ENCODE measurements at places on chromosomes 16 and 17.

DNA sequence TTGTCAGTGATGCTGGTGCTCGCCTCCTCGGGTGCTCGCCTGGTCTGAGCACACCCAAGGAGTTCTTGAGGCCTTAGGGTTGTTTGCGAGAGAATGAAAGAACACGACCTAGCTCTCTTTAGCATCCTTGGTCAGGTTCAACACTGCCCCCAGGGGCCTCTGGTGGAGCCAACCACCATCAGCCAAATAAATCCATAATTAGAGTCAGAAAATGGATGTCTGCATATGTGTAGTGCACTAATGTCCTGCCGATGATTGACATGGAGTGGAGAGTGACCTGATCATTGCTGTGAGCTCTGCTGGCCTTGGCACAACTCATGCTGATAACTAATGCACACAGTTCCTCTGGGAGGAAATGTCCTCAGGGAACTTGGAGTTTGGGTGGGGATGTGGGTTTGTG is 8.2 kb upstream of the STH start:
- no peak for DNase-seq

GRCh38 chr16:77899416-77899815 is 111.1 kb downstream of the VAT1L start:
- no peak for DNase-seq

DNA sequence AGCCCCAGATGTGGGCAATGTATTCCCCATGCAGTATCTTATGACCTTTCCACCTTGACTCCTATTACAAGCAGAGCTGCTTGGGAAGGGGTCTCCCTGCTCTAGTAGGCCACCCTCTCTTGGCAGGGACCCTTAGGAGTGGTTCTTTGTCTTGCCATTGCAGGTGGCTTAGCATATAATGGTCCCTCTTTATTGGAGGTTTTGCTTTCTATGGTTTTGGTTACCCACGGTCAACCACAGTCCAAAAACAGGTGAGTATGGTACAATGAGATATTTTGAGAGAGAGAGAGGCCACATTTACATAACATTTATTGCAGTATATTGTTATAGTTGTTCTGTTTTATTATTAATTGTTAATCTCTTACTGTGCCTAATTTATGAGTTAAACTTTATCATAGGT is 472.8 kb upstream of the ASIC2 start:
- no peak for DNase-seq

DNA sequence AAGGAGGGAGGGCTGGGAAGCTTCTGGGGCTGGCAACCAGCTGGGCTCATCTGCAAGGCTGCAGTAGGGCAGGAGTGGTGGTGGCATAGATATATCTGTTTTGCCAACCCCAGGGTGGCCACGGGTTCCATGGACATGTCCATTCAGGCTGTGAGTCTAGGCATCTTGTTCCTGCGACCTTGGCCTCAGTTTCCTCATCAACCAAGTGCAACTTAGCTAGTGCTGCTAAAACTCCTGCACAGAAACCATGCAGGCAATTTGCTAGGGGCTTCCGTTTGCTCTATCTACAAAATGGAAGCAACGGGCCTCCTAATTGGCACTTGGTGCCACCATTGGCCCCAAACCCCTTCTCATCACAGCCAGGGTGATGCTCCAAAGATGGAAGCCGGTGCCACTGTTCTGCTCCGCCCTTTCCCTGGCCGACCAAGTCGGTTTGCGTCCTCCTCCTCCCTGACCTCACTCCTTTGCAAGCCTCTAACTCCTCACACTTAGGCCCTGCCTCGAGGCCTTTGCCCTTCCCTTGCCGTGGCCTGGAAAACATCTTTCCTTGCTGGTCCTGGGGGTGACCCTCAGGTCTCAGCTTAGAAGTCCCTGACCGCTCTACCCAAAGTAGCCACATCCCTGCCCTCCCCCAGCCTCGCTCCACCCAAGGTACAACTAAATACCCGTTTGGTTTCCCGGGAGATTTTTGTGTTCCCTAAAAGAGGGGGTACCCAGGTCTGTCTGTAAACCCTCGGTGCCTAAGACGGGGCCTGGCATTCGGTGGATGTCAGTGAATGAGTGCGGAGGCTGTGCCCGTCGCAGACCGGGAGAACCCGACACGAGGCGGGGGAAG is 1.2 kb downstream of the SREBF1 start:
- no peak for DNase-seq

DNA sequence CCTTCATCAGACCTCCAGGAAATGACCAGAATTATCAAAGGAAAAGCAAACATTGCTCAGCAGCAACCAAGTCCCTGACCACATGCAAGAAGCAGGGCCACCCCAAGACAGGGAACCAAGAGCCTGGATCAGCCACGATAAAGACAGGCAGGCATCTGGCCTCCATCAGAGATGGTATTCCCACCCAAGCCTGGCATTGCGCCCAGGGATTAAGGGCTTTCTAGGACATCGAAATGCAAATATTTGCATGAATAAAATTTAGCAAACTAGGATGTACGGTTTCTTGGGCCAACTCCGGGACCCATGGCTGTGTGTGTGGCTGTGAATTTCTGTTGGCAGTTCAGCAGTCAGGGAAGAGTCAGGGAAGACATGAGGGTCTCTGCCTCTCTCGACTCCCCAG is 241.4 kb upstream of the DYNLRB2 start:
- DNase-seq, result no peak

GRCh38 chr17:49021095-49021767 is 24.0 kb downstream of the IGF2BP1 start:
- DNase-seq, result no peak

DNA sequence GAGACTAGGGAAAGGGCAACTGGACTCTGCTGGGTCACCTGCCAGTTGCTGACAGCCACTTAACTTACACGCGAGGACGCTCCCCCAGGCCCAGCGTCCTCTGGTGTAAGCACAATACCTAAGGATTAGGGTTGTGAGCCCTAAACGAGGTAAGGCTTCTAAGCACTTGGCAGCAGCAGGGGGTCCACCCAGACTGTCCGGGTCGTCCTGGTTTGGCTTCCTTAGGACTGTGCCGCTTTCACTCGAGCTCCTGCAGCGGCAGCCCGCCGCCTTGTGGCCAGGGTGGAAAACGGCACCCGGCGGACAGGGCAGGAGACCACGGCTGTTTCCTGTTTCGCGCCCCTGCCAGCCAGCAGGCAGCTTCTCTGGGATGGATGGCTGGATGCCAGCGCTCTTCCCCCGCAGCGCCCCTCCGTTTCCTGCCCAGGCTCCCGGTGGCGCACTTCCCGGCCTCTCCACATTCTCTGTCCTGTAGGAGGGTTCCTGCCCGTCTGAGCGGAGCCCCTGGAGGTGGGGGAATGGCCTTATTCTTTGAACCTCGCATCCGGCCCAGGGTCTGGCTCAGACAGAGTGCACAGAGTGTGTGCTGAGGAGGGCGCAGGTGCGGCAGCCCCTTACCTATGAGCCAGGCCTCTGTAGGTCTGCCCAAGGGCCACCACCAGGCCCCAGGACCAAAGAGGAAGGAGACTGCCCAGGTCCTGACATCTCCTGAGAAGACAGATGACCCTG is 47.0 kb upstream of the AMZ2 start:
- peak; percentile 76 for DNase-seq

DNA sequence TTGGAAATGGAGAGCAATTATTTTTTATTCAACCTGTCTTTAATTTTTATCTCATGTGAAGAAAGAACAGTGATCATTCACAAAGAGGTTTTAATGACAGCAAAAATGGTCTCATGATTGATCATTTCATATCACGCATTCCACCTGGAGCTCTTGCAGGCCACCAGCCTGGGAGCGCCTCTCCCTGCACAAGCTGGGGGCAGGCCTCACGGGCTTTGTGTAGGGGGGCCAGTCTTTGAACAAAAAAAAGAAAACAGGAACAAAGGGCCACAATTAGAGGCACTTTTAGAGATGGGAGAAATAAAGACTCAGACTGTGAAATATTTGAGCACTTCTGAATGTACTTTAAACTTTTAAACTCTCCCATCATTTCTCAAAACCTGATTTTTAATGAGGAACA is 232.9 kb downstream of the CHD9NB start:
- no peak for DNase-seq

- DNase-seq, result no peak
These were observed 12.6 kb downstream of the RTN4RL1 start for GRCh38 chr17:2012499-2012898.

- DNase-seq, result no peak
These were observed 105.8 kb downstream of the CMIP start for GRCh38 chr16:81550432-81550808.

GRCh38 chr17:82445542-82445941 is 5.0 kb downstream of the CYBC1 start:
- no peak for DNase-seq

DNA sequence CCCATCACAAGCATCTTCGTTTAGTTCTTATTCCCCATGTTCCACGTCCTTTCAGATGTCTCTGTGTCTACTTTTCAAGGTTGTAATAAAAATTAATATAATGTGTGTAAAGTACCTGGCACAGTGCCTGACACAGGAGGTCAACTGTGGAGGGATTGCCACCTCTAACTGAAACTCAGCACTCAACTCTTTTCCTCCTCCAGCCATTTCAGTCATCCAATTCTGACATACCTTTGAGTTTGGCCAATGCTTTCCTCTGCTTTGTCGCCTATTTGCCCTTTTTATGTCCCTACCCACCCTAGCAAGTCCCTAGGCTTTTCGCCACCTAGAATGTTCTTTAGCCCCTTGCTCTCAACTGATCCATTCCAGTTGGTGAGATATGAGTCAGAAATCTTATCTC is 1.6 kb downstream of the UBE2Z start:
- no peak for DNase-seq

DNA sequence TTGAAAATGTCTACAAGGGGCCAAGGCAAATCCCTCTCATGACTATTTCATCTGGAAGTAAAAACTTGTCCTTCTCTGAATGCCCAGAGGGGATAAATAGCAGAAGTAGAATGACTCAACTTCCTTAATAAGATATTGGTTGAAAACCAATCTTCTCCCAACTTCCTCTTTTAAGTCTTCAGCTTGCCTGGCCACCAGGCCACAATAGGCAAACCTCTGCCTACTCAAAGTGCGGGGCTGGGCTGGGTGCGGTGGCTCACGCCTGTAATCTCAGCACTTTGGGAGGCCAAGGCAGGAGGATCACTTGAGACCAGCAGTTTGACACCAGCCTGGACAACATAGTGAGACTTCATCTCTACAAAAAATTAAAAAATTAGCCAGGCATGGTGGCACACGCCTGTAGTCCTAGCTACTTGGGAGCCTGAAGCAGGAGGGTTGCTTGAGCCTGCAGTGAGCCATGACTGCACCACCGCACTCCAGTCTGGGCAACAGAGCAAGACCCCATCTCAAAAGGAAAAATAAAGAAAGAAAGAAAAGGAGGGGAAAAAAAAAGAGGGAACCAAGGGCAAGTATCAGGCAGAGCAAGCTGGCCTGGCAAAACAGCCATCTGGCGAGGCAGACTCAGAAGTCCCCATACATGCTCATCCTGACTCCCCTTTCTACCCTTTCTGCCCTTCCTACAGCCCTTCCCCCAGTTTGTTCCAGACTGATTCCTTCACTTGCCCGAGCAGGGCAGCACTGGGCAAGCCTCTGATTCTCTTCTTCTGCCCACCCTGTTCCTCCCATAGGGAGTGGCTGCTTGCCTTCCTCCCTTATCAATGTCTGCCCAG is 20.6 kb downstream of the MAP3K14 start:
- no peak for DNase-seq

DNA sequence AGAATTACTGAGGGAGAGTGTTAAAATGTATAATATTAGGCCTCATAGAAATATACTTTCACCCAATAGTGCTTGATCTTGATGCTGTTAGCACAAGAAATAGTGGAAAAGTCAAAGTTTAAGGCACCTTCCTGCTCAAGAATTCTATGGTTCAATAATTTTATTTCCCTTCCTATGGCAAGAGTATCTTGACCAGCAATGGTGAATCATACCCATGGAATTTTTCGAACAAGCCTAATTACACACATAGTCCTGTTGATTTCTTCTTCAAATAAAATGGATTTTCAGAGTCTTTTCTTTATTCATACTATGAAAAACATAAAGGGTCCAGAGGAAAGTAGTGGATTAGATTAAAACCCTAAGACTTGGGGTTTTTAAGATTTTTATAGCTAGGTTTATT is 810.6 kb downstream of the CDH11 start:
- DNase-seq, result no peak
